ENCODE measurements at places on chromosomes 6 and 20.

DNA sequence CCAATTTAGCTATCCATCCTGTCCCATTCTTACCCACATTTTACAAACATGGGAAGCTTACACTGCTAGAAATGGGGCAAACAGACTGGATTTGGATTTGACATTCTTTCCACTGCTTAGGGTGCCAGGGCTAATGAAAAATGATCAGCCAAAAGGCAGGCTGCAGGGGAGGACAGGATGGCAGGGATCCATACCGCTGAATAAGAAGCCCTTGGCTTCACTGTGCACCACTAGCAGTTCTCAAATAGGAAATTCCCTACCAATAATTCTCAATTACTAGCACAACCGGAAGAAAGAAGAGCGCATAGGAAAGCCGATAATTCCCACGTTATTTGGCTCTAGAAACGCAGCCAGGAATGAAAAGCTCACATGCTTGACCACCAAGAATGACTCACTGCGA, 73.1 kb downstream of the NDUFAF5 start:
- peak; percentile 38 for DNase-seq

GRCh38 chr6:90835596-90836212, 248.8 kb upstream of the MAP3K7 start:
- DNase-seq = no peak

DNA sequence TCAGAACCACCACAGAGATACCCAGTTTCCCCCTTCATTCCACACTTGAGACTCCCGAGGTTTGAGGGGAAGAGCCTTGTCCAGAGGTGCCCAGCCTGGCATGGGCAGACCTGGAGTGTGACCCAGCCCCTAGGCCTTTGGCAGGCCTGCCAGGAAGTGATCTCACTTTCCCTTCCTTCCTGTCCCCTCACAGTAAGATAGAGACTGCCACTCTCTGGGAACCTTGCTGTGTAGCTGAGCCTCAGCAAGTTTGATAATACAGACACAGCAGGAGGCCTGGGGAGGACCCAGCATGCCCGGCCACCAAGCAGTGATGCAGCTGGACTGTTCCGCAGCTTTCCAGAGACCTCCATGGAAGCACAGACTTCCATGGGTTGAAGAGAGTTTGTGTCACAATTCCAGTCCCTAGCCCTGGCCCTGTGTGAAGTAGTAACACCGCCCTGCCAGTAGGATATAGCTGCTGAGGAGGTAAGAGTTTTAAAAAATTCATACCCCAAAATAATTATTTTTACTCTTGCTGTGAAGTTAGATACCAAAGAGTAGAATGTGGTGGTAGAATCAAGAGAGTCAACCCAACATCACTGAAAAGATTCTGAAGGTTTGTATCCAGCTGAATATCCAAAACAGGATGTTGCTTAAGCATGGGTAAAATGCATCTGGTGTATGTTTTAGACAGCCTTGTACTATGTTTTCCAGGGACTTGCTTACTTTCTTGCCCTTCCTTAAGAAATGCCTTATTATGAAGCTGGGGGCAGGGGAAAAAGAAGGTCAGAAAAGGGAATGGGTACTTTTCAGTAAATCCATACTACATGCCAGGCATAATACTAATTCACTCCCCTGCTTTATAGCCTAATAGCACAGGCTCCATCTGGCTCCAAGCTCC, 16.3 kb downstream of the PKIG start:
- DNase-seq = no peak

- no peak for DNase-seq
These were observed 333.3 kb upstream of the CNR1 start for GRCh38 chr6:88499436-88499835.

DNA sequence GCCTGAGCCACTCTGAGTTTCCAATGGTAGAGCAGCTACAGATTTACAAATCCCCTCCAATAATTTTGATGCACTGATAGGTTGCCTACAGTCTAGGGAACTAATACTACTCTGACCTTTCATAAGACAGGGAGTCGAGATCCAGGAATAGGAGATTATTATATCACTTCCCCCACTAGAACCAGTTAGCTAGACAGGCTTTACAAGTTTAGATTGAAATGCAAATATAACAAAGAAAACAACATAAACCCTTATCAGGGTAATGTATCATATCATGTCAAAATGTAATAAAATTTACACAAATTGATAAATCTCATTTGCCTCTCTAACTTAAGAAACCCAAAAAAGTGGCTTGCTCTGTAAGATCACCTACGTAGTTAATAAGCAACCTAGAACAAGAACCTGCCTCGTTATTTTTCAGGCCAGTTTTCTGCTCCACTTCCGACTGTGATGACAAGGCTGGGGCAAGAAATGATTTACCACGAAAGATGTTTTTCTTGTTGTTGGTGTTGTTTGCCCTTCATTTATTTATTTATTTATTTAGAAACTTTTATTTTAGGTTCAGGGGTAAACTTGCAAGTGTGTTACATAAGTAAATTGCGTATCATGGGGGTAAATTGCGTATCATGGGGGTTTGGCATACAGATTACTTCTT, 504.2 kb upstream of the ID4 start:
- DNase-seq = no peak

GRCh38 chr20:64222851-64223525, 32.6 kb upstream of the PCMTD2 start:
- DNase-seq = no peak

DNA sequence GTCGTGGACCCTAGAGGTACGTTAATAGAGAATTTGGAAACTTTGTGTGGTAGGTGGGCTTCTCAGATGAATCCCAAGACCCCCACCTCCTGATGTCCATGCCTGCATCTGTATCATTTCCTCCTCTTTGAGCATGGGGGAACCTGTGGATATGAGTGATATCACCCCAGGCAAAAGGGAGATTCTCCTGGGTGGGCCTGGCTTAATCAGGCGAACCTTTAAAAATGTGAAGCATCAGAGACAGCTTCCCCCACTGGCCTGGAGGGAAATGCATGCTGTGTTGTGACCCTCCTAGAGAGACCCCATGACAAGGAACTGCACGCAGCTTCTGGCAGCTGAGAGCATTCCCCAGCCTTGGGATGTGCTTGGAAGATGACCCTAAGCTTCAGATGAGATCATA, 180.9 kb downstream of the MBOAT1 start:
- no peak for DNase-seq
